ENCODE measurements at places on chromosomes 11 and 22.

- DNase-seq = no peak
These were observed 644 bp downstream of the TMEM134 start for GRCh38 chr11:67468456-67468758.

DNA sequence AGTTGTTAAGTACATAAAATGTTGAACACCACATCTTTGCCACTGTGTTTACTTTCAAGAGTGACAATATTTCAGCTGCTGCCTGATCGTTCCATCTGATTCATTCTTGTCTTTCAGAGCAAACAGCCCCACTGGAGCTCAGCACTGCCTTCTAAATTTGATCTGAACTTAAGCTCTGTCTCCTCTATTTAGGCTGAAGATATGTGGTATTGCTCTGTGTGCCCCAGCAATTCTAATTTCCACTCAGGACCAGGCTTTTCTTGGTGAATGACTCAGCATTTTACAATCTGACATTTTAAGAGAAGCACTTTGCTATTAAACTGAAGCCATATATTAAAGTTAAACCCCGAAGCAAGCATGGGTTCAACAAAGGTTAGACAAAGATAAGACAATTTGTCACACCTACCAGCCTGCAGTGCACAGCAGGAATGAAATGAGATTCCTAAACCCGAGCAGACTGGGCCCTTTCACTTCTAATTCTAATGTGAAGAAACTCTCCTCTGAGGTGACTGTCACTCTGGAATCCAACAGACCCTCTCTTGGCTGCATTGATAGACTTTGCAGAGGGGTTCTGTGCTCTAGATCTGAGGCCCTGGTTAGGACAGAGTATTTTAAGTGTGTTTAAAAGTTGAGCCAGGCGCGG, 41.7 kb upstream of the PLET1 start:
- DNase-seq = no peak

DNA sequence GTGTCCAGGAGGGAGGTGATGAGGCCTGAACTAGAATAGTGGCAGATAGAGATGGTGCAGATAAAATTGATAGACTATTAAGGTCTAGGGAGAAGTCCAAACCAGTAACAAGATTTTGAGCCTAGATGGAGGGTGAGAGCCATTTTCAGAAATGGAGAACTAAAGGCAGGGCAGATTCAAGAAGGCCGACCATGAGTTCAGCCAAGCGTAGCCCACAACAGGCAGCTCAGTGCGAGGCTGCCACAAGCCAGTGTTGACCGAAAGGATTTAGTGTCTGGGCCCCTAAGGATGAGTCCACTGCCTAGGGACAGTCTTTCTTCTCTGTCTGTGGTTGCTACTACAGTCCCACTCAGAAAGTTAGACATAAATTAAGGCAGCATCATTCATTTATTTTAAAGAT, 51.7 kb downstream of the PPP2R1B start:
- no peak for DNase-seq

DNA sequence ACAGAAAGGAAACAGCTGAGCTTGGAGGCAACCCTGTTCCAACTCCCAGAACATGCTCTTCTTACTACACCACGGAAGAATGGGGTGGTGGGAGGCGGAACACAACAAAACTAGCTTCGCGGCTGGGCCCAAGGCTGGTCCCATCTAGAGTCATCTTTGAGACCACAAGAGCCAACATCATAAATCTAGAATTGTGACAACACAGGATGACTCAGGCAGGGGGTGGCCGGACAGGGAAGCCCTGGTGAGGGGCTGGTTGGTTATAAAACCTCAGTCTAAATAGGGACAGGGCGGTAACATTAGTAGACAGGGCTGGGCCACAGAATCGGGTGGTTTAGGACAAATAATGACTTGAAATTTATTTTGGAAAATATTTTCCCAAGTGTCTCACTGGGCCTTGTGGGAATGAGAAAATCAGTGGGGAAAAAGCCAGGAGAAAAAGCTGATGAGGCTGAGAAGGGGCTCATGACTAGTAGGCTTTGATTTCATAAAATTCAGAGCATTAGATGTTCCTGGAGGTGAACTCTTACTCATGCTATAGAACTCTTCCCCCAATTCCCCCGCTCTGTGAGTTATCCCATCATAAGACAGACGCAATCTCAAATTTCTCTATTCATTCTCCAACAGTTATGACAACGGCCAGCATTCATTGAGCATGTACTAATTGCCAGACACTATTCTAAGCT, 151.8 kb upstream of the TIMP3 start:
- DNase-seq = no peak

DNA sequence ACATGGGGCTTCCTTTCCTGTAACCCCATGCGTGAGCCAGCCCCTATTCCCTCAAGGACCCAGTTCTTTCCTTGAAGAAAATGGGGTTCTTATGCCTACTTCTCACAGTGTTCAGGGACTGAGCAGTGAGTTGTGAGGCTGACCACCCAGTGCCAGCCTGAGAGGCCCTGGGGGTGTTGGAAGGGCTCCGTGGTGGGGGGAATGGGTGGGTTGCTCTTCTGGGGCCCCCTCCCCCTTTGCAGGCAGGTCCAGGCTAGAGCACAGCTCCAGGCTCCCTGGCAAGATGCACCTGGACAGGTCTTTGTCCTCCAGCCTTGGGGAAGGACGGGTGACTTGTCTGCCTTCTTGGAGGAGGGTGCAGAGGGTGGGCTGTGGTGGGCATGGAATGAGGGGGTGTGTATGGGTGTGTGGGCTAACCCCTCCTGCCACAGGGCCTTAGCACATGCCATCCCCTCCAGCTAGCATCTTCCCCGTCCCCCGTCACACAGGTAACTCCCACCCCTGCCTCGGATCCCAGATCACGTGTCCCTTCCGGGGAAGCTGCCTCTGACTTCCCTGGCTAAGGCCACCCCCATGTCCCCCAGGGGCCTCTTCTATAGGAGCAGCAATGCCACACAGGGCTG, 64.6 kb downstream of the MYEOV start:
- DNase-seq = no peak

DNA sequence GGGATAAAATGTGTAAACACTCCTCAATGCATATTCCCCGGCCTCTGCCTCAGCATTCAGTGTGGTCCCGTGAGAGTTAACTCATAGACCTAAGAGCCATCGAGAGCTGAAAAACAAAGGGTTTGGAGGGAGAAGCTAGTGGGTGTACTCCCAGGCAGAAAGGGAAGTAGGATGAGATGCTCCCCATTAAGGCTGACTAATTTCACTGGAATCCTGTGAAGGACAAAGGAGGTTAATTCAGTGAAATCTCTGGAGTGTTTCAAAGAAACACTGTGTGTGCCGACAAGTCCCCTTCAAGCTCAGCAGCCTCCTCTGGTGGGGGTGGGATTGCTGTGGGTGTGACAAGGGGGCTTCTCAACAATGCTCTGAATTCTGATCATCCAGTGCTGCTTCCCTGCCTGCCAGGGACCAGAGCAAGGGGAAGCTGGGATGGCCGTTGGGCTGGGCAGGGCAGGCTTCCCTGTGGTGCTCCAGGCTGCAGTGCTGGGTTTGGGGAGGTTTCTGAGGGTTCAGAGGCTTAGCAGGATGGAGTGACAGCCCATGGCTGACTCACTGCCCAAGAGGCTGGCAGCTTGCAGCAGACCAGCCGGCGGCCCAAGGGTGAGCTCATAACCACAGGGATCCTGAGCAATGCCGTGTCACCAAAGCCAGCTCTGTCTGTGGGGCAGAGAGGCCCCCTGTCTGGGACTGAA, 61.4 kb upstream of the BMAL1 start:
- DNase-seq = no peak

DNA sequence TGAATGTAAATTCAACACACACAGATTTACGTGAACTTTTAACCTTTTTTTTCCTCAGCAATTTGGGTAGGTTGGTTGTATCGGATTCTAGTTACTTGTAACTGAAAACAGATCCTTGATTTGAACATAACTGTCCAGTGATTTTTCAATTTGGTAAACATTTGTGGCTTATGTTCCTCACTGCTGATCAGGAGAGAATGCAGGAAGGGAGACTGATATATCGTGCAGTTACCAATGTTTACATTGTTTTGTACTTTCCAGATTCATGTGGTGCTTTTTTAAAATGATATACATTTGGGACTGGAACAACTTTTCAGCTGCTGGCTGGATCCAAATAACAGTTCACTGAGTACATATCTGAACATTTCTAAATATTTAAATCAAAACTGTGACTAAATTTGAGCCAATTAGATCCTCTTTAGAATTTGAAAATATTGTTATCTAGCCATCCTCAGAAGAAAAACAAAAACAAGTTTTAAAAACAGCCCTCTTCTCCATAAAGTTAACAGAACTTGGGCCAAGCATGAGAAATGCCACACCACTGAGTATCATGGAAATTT, 84.3 kb upstream of the MTMR2 start:
- DNase-seq = no peak

DNA sequence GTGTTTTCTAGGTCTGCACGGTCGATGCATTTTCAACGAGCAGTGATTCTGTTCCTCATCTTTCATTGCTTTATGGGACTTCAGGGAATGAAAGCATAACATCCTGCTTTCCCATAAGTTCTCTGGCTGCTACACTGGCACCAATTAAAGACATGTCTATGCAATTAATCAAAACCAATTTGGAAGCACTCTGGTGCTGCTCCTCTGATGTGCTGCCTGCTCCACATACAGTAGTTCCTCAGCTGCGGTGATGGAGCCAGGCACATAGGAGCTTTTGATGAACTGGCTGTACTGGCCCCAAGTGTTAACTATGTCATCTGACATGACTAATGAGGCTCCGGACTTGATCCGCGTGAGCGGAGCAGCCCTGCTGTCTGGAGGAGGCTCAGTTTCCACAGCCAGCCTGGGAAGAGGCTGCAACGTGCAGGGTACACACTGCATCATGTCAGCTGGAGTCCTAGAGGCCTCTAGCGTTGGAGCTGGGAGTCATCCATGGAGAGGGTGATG, 29.8 kb downstream of the GVQW3 start:
- peak; percentile 56 for DNase-seq

GRCh38 chr11:104120493-104121137, 43.3 kb downstream of the PDGFD start:
- no peak for DNase-seq

- DNase-seq = no peak
These were observed 234.9 kb upstream of the POU2AF2 start for GRCh38 chr11:111010391-111011274.

- DNase-seq = no peak
These were observed 11.4 kb downstream of the CTSC start for GRCh38 chr11:88326099-88326498.

- DNase-seq = no peak
These were observed 20.5 kb downstream of the IGF2 start for GRCh38 chr11:2118677-2119076.

- DNase-seq = no peak
These were observed 12.9 kb downstream of the MN1 start for GRCh38 chr22:27788500-27789288.

DNA sequence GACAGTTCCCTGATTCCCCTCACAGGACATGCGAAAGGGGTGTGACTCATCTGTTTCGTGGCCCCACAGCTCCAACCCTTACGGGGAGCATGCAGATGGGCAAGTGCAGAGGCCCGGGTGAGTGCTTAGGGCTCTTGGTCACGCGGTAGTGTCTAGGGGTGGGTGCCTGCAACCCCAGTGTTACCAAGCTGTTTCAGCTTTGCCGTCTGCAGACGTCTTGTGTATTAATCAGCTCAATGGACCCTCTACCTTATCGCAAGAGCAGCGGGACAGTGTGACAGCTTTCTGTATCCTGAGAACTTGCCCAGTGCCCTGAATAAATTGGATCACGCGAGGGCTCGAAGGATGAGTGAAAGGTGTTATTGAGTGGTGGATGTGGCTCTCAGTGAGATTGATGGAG, 816.4 kb upstream of the ANO3 start:
- no peak for DNase-seq

DNA sequence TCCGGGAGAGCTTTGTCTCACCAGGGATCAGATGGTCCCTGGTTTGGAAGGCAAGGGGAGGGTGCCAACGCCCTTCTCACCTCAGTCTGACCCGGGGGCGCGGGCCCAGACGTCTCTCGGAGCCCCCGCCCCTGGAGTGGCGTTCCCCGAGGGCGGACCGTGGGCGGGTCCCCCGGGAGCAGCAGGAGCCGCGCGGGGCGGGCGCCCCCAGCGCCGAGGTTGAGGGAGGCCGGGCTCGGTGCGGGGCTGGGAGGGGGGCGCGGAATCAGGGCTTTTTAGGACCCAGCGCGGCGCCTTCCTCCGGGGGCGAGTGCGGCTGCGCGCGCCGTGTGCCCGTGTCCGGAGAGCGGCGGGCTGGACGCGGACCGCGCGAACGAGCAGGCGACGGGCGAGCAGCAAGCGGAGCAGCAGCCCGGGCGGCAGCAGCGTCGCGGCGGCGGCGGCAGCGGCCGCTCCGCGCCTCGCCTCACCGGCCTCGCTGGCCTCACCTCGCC, at the start of gene KCNC1:
Gene KCNC1, plus strand, starts transcription at position 364 of the 494 bp plus-strand sequence. CDS start 1,222 bp downstream, outside the sequence.
- no peak for DNase-seq

- DNase-seq = no peak
These were observed 591.3 kb downstream of the LRRC4C start for GRCh38 chr11:40867991-40868632.

DNA sequence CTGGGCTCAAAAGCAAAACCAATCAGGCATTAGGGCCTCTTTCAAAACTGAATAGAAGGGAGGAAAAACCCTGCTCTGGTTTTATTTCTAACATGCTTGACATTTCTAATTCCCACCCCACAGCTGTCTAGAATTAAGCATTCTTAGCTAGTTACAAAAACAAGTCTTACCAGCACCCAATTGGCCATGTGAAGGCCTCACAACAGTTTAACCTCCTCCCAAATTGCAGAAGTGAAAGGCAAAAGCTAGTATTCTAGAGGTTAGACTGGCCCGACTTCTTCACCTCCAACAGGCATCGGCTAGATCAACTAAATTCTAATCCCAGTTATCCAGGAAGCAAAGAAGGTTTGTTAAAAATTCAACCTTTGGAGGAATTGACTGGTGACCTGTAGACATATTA, 6.5 kb downstream of the SF1 start:
- DNase-seq = no peak

GRCh38 chr11:65866509-65867283, 5.9 kb downstream of the EFEMP2 start:
- no peak for DNase-seq

- DNase-seq = no peak
These were observed 4.4 kb upstream of the C11orf16 start for GRCh38 chr11:8937159-8937558.

- no peak for DNase-seq
These were observed 31.8 kb upstream of the CELSR1 start for GRCh38 chr22:46569055-46569847.

DNA sequence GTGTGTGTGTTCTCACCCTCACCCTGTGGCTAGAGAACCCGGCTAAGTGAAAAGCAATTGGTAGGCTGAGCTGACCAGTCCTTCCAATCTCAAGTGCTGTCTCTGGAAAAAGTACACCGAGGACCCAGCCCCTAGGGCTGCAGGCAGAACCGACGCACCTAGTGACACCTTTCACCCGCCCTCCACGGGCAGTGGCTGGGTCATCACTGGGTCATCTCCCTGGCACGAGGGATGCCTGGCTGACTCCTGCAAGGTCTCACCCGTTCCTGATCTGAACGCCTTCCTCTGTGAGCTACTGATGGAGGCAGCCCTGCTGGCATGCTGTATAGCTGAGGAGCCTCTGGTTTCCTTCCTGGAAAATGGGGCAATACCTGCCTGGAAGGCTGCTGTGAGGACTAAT, 311.5 kb downstream of the NTM start:
- no peak for DNase-seq
